IMR-90 (cell line): ENCODE measurements at places on chromosomes 5 and 9.

- peak; percentile 28 for DNase-seq
Observed at GRCh38 chr5:107930092-107930491, 259.4 kb upstream of the EFNA5 start.

DNA sequence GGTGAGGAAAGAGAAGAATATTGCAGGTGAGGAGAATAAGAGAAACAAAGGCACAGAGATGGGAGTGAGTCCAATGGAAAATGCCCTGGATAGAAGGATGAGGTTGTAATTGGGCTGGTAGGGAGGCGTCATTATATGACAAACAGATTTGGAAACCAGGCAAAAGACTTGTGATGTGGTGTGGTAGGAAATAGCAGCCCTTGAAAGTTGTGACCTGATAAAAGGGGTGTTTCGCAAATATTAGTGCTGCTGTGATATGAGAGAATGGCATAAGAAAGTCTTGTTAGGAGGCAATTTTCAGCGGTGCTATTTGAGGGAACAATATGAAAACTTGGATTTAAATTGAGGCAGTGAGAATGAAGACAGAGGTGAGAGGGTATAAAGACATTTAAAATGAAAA, 217.5 kb upstream of the ACTBL2 start:
- DNase-seq = no peak

GRCh38 chr5:78899922-78900362, 85.2 kb downstream of the ARSB start:
- DNase-seq = peak; percentile 67

DNA sequence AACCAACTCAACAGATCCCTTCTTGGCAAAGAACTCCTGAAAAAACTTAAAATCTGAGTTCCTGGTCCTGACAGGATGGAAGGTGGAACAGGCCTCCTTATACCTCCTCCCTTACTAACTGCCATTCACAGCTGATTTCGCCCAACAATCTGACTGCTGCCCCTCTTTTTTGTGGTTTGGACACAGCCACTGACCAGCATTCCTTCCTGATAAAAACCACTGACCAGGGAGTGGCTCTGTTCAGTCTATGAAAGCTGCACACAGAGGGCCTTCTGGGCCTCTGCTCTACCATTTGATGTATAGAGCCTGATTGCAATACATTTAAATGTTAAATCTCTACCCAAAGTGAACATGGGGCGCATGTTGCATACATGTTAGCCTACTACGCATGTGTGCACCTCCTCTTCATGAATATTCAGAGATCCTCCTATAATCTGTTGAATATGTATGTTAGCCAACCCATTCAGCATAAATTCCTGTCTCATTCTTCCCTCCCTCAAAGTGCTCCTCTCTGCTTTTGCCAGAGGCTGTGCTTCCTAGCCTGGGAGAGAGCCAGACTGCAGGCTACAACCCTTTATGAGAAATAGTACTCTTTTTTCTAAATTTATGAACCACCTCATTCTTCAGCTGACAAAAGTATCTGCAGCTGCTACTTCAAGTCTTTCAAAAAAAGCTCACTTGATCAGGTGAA, 93.7 kb upstream of the MRPS30 start:
- no peak for DNase-seq

DNA sequence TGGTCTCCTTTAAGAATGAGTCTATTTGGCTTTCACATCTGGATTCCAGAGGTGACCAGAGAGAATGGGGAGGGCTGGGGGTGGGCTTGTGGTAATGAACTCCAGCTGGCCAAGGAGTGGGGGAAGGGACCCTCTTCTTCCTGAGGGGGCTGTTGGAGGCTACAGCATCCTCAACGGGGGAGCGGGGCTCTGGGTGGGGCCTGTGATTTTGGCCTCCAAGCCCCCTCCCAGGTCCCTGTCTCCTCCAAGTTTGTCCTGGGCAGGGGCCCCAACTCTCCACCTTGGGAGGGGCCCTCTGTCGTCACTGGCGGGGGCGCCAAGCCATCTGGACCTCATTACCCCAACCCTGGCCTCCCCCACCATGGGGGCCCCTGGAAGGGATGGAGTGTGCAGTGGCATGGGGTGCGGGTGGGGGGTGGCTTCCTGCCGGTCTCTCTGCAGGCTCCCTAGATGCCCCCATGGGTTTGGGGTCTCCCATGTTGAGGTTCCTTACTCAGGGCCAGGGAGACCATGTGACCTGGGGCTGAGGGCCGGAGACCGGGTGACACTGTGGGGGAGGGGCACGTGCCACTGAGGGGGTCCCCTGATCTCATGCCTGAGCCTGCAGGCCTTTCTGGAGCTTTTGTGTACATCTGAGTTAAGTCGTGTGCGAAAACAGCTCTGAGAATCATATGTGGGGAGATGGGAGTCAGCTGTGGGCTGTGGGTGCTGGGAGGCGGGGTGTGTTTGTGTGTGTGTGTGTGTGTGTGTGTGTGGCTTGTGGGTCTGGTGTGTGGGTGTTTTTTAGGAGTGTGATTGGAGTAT, 32.4 kb downstream of the GOLGA2 start:
- peak; percentile 21 for DNase-seq

- no peak for DNase-seq
Observed at GRCh38 chr9:37251452-37251851, 131.1 kb downstream of the ZCCHC7 start.

- DNase-seq = no peak
Observed at GRCh38 chr5:132812123-132812765, 858 bp upstream of the SOWAHA start.

GRCh38 chr5:109349388-109349787, 60.4 kb downstream of the PJA2 start:
- DNase-seq = no peak

GRCh38 chr9:32877103-32877502, 93.8 kb downstream of the TMEM215 start:
- no peak for DNase-seq

DNA sequence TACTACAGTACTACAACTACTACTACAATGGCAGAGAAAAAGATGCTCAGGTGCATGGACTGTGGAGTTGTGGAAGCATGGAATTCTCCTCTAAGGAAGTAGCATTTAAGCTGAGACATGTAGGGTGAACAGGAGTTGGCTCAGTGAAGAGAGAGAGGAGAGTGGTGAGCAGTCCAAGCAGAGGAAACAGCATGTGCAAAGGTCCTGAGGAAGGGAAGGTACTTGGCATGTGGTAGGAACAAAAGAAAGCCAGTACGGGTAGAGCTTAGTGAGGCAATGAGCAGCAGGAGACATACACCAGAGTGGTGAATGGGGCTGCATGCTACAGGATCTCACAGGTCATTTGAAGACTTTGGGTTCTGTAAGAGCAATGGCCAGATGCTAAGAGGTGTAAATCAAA, 41.4 kb upstream of the GLRA1 start:
- DNase-seq = no peak

GRCh38 chr5:122500245-122501088, 188.4 kb downstream of the SNCAIP start:
- peak; percentile 72 for DNase-seq

- no peak for DNase-seq
Observed at GRCh38 chr9:93437996-93438395, 13.5 kb upstream of the FAM120A start.

GRCh38 chr9:111759762-111760639, 34.7 kb downstream of the SHOC1 start:
- peak; percentile 91 for DNase-seq

DNA sequence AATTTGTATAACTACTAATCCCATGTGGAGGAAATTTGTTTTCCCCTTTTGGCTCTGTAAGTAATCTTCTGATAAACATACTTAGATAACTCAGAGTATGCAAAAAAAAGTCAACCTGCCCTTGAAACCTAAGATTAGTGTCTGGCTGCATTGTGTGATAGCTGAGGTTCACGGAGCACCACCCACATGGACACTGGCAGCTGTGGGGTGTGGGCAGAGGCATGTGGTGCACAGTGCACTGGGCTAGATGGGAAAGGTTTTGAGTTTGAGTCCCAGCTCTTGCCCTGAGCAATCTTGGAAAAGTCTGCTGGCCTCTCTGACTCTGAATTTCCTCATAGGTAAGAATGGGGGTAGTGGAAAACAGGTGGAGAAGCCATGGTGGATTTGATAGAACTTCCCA, 75.1 kb downstream of the PLCXD3 start:
- DNase-seq = no peak

DNA sequence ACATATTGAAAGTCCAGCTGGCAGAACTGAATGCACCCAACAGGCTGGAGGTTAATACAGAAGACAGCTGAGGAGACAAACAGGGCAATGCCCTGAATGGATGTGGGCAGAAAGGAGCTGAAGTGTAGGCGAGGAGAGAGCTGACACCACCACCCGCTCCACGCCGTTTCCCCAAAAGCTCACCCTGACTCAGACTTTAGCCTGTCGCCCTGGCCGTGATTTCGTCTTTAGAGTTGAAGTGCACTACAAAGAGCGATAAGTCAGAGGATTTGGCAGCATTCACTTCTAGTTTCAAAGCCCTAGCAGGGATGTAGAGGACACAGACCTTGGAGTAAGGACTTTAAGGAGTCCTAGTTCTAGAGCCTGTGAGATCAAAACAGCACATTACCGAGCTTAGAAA, 2.2 kb upstream of the ERAP1 start:
- no peak for DNase-seq

- no peak for DNase-seq
Observed at GRCh38 chr5:41482715-41483114, 27.7 kb downstream of the PLCXD3 start.

DNA sequence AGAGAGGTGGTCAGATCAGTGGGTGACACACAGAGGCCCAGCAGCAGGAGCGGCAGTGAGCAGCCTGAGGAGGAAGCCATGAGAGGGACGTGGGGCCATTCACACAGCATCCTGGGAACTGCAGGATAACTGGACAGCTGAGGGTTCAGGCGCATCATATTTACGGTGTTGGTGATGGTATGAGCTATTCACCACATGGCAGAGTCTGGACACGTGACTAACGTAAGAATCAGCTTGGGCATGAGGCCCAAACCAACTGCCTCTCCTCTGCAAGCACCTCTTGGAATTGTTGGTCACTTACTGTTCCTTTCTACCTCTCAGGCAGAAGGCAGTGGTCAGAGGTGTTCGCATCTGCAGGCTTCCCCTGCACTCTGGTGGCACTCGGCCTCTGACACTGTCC, 141.1 kb downstream of the ENTREP1 start:
- peak; percentile 84 for DNase-seq

GRCh38 chr9:94079236-94079635, 5.0 kb upstream of the PTPDC1 start:
- DNase-seq = no peak

- peak; percentile 86 for DNase-seq
Observed at GRCh38 chr5:34959323-34959722, 30.0 kb downstream of the DNAJC21 start.

DNA sequence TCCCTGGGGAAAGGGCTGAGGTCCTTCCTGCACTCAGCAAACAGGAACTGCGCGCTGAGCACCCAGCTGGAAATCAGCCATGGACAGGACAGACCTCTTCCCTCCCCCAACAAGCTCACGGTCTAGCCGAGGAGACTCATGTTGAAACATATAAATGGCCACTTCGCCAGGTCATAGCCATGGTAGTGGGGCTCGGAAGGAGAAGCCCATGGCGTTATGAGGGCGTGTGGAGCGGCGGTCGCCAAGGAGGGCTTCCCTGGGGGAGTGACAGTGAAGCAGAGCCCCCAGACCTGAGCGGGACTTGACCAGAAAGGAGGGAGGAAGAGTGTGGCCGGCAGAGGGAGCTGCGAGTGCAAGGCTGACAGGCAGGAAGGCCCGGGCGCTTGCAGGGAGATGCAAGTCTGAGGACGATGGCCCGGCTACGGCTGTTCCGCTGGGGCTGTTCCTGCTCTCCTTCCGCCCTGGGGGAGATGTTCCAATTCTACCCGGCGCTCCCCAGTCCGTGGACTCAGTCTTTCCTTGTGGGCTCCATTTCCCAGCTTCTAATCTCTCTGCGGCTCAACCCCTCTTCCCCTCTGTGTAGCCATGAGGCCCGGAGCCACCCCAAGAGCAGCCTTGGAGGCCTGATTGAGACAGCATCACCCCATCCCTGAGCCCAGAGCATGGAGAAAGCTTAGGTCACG, 43.9 kb upstream of the PRRC2B start:
- peak; percentile 77 for DNase-seq

DNA sequence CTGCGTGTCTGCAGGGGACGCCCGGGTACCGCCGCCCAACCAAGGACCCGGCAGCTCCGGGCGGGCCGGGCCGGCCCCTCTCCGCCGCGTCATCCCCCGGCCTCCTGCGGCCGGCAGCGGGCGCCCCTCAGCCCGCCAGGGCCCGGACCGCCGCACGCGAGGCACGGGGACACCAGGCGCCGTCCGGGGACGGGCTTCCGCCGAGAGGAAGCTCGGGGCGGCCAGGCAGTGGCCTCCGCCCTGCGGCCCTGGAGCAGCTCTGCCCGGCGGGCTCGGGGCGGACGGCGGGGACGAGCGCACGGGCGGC, 373 bp downstream of the FBXW5 start:
- DNase-seq = peak; percentile 55

DNA sequence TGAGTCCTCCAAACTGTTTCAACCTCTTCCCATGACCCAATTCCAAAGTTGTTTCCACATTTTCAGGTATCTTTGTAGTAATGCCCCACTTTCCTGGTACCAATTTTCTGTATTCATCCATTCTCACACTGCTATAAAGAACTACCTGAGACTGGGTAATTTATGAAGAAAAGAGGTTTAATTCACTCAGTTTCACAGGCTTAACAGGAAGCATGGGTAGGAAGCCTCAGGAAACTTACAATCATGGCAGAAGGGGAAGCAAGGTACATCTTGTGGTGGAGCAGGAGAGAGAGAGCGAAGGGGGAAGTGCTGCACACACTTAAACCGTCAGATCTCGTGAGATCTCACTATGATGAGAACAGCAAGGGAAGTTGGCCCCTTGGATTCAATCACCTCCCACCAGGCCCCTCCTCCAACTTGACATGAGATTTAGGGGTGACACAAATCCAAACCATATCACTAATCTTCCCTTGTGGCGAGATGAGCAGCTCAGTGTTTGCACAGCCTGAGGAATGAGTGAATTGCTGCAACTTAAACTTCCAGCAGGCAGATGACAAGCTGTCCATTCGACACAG, 42.9 kb downstream of the TRIP13 start:
- DNase-seq = no peak

DNA sequence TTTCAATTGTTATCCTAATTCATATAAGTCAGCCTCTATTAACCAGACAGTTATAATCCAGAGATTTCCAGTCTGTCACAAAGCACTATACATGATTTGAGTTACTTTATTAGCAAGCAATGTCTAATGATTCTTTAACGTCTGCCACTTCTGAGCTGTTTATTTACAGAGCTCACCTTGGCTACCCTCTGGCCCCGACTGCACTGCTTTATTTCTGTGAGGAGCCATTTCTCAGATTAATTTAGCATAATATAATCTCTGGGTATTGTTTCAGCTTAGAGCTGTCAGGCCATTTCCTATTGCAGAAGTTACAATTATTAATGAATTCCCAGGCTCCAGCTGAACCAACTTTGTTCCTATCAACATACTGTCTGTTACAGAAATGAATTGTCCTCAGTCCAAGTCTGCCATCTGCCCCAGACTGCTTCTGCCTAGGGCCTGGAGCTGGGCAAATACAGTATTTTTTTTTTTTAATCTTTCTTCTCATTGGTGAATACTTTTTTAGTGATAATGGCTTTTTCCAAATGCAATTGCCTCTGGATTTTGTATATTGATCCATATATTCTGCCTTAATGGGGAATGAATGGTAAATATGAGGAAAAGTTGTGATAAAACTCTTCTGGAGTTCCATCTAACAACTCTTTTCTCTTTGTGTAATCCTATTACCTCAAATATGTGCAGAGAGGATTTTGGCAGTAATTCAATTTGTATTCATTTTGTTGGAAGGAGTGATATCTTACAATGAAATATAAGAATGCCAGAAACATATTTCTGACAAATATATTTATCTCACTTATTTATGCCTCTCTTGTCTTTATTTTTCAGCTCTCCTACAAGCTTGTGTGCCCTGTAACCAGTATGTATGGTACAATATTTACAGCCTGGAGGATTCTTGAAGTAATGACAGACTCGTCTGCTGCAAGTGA, 104.7 kb downstream of the FOCAD start:
- DNase-seq = no peak

GRCh38 chr9:135989722-135990467, 28.7 kb upstream of the UBAC1 start:
- DNase-seq = no peak
